HTR-8/SVneo (cell line): ENCODE measurements at places on chromosomes 6 and 20.

GRCh38 chr20:58086763-58087561 is 141.5 kb downstream of the ANKRD60 start:
- peak; percentile 91 for DNase-seq

- no peak for DNase-seq
Observed at GRCh38 chr6:69026243-69026642, 391.2 kb downstream of the ADGRB3 start.

DNA sequence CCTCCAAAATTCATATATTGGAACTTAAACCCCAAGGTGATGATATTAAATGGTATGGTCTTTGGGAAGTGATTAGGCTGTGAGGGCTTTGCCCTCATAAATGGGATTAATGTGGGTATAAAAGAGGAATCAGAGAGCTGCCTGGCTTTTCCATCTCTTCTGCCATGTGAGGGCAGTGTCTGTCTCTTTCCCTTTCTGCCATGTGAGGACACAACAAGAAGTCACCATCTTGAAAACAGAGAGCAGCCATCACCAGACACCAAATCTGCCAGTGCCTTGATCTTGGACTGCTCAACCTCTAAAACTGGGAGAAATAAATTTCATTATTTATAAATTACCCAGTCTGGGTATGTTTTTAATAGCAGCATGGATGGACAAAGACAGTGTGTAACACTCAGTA is 263.0 kb downstream of the PAX1 start:
- no peak for DNase-seq

DNA sequence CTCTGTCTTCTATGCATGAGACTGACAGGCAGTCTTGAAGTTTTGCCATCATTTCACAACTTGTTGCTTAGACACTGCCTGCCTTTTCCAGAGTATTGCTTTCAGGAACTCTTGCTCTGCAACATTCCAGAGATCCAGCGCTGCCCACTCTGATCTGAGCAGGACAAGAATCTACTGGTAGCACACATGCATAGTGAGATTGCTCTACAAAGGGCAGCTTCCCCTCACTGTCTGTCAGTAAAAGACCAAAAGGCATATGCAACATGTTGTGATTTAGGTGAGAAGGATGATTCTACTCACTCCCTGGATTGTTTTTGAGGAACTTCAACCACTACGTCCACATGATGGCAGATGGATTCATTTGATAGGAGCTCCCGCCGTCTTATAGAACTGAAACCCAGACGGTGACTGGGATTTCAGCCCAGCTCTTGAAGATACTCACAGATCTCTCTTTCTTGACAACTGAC is 259.1 kb downstream of the ARID1B start:
- no peak for DNase-seq

GRCh38 chr6:113980937-113981554 is 10.1 kb upstream of the HDAC2 start:
- no peak for DNase-seq

DNA sequence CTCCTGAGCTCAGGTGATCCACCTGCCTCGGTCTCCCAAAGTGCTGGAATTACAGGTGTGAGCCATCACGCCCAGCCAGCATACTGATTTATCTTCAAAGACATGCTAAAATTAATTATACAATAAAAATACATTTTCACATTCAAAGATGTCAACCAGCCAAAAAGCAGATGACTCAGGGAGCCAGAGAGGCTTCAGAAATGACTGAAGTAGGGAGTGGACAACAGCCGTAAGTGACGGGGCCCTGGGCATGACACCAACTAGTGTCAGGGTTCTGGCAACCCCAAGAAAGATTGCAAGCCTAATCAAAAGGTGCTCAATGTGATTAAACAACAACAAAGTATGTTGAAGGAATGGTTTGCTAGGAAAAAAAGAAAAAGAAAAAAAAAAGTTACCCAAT is 28.4 kb downstream of the GPLD1 start:
- DNase-seq = no peak

- no peak for DNase-seq
Observed at GRCh38 chr6:74632196-74632875, 573.5 kb downstream of the COL12A1 start.
